ENCODE measurements at places on chromosomes 5 and 9.

- no peak for DNase-seq
Observed at GRCh38 chr5:79850941-79851340, 140.1 kb downstream of the MTX3 start.

DNA sequence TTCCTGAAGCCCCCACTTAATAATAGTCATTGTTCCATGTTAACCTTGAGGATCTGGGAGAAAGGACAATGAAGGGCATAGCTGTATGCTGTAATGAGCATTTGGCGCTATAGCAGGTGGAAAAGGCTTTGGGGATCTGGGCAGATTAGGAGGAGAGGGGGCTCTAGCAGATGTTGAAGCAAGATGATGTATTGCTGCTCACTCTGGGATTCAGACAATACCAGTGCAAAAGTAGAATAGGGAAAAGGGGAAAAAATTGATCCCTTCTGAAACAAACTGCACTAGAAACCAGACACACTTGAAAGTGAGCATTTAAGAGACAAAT, 575.3 kb upstream of the MEF2C start:
- DNase-seq, result no peak

- peak; percentile 3 for DNase-seq
Observed at GRCh38 chr5:84274585-84275468, 109.9 kb downstream of the EDIL3 start.

GRCh38 chr5:17799521-17799920, 165.3 kb downstream of the TAF11L14 start:
- DNase-seq, result no peak

- no peak for DNase-seq
Observed at GRCh38 chr5:179321206-179321987, 23.9 kb downstream of the ADAMTS2 start.

GRCh38 chr9:91328186-91328585, 33.5 kb downstream of the AUH start:
- DNase-seq, result no peak

- no peak for DNase-seq
Observed at GRCh38 chr9:97078362-97078761, 39.4 kb upstream of the CTSV start.

- DNase-seq, result no peak
Observed at GRCh38 chr5:87360132-87360531, 52.6 kb downstream of the CCNH start.

DNA sequence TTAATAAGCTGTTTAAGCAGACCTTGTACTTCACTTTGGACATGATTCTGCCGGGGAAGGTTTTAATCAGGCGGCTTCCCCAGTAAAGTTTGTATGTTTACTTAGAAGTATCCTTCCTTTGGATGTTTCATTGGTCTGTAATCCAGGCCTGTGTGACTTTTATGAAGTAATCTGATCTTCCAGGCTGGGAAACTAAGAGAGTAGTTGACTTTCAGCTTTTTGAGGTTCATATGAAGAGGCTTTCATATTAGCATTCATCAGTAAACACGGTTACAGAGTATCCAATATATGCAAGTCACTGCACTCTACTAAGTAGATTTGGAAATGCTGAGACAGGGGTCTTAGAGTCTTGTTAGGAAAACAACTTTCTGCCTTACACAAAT, 1.1 kb downstream of the DNAJC21 start:
- no peak for DNase-seq

- no peak for DNase-seq
Observed at GRCh38 chr5:137613554-137614265, 114.6 kb upstream of the SPOCK1 start.

DNA sequence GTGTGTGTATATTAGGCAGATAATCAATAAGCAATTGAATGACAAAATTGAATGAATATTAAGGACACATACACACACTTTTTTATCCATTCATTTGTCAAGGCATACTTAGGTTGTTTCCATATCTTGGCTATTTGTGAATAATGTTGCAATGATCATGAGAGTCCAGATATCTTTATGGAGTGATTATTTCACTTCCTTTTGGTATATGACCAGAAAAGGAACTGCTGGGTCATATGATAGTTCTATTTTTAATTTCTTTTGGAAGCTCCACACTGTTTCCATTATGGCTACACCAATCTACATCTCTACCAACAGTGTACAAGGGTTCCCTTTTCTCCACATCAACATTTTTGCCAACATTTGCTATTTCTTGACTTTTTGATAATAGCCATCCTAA, 137.7 kb upstream of the PAPPA start:
- DNase-seq, result no peak

GRCh38 chr9:128078504-128079434, 10.7 kb downstream of the SLC25A25 start:
- DNase-seq, result no peak

GRCh38 chr5:14741801-14742440, 77.4 kb downstream of the OTULIN start:
- DNase-seq, result no peak

DNA sequence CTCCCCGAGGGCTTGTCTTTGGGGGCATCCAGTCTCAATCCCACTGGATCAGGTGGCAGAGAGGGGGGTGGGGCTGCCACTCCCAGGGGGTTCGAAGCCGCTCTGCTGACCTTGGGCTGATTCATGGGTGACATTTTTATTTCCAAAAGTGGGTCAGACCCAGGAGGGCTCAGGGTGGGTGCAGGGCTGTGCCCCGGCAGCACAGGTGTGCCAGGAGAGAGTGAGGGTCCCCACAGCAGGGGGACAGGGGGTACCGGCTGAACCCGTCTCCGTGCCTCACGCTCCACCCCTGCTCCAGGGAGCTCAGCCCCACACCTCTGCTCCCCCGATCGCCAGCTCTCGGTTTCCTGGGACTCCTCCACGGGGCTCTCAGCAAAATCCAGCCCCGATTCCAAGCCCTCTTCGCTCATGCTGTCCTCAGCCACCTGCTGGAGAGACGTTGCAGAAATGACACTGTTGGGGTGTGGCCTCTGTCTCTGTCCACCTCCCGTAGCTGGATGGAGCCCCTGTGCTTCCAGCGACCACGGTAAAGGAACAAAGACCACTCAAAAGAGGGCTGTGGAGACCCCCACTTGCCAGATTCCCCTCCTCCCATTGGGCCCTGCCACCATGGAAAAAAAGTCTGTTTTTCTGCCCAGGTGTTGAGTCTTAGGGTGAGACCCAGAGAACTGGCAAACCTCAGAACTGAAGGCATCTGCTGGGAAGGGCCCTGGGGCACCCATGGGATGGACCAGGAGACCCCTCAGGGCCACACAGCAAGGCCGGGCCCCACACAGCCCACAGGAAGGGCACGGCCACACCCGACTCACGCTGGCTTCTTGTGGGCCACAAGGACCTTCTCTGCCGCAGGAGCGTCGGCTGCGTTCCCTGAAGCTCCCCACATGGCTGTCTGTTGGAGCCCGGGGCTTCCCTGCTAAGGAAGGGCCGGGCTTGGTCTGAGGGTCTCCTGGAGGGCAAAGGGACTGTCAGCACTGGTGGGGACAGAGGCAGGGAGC, 10.6 kb upstream of the QSOX2 start:
- DNase-seq, result no peak

- peak; percentile 55 for DNase-seq
Observed at GRCh38 chr9:129458155-129458661, 162.7 kb downstream of the C9orf50 start.

- DNase-seq, result no peak
Observed at GRCh38 chr5:14036514-14036913, 92.0 kb upstream of the DNAH5 start.

GRCh38 chr5:32144378-32145207, 29.5 kb downstream of the GOLPH3 start:
- DNase-seq, result no peak

- no peak for DNase-seq
Observed at GRCh38 chr5:76379316-76379715, 23.8 kb upstream of the IQGAP2 start.

DNA sequence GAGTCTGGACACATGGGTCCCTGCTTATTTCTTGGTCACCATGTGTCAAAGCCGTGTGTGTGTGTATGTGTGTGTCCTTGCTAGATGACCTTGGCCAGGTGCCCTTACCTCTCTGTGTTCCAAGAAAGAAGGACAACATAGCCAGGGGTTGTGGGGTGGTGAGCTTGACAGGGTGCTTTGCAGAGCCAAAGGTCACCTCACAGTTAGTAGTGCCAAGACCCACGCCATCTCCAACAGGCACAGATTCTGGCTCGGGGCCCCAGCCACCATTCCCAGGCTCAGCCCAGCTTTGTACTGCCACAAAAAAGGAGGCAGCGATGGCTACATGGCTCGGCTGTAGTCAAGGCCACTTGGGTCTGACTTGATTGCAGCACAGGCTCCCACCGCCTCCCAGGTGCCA, 39.5 kb downstream of the CXXC5 start:
- DNase-seq, result no peak

DNA sequence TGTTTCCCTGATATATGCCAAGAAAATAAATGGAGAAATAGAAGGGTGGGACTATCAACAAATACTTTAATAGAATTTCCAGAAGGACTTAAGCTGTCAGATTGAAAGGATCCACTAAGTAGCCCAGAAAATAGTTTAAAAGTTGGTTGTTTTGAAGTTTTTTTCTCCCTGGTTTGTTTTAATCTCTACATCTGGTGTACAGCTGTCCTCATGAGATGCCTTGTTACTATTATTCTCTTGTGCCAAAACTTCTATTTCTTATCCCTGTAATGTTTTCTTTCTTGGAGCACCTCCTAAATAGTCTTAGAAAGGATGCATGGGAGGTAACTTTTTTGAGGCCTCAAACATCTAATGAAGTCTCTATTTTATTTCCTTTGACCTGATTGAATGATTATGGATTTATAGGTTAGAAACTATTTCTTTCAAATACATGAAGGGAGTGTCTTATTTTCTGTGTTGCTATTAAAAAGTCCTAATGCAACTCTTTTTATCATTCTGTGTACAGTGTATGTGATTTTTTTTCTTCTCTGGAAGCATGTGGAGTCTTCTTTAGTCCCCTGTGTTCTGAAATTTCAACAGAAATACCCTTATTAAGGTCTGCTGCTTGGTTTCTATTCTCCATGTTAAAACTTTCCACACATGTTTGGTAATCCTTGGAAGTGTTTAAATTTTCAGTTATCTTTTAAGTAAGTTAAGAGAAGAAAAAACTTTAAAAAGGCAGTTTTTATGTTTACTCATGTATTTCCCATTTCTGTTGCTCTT, 140.0 kb upstream of the CDKN2B start:
- DNase-seq, result no peak

DNA sequence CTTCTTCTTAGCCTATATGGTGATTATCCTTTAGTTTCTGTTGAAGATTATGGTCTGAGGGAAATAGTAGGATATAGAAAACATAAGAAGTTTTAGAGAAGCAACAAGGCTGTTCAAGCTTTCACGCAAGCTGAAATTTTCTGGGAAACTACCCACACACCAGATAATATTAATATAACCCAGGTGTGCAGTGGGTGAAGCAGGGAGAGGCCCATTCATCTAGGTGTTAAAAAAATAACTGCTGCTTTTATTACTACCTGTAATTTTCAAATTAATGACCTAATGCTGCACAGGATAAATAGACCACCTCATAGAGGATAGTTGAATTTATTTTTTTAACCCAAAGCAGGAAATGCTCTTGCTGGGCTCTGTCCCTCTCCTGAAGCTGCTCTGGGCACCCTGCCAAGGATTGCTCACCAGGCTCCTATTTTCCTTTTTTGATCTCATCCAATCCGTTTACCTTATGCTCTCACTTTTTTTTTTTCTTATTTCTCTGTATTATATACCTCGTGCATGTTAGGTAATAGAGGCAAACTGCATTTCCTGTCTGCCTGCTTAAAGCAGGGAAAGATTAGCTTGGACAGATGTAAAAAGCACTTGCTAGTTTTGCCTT, 124.3 kb upstream of the SLC12A2 start:
- DNase-seq, result no peak

GRCh38 chr5:178287791-178288105, 55.1 kb upstream of the PHYKPL start:
- DNase-seq, result no peak

- no peak for DNase-seq
Observed at GRCh38 chr5:140556438-140556837, 835 bp downstream of the SRA1 start.

- no peak for DNase-seq
Observed at GRCh38 chr9:133533857-133534256, 647 bp upstream of the ADAMTSL2 start.

DNA sequence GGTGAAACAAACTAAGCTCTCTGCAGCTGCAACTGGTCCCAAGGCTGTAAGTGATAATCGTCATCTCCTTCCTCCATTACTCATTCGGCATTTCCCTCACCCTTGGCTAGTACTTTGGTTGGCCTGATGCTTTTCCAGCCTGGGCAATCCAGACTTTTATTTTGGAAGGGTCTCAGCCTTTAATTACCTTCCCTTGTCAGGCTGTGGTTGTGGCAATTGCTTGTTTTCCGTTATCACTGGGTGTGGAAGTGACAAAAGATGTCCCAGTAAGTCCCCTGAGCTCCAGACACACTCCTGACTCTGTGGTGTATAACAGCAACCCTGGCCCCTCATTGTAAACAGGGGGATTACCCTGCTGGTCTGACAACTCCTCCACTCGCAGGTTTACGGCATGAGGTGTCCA, 6.3 kb upstream of the FAF2 start:
- no peak for DNase-seq

DNA sequence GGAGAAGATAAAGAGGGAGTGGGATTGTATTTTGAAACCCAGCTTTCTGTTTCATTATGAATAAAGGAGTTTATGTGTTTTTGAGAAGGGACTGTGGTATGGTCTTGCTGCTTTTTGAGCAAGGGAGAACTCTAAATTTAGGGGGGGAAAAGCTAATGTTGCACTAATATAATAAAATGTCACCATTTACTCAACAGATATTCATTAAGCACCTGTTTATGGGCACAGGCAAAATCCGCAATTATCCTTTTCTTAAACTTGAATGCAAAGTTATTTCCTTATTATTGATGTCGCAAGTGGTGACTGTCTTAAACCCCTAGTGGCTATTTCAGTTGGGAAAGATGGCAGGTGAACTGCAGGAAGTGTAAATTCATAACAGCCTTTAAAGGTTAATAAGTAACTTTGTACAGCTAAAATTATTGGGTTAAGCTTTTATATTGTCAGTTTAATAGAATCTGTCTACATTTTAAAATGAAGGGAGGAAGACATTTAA, 1.5 kb downstream of the CDC42SE2 start:
- DNase-seq, result no peak

DNA sequence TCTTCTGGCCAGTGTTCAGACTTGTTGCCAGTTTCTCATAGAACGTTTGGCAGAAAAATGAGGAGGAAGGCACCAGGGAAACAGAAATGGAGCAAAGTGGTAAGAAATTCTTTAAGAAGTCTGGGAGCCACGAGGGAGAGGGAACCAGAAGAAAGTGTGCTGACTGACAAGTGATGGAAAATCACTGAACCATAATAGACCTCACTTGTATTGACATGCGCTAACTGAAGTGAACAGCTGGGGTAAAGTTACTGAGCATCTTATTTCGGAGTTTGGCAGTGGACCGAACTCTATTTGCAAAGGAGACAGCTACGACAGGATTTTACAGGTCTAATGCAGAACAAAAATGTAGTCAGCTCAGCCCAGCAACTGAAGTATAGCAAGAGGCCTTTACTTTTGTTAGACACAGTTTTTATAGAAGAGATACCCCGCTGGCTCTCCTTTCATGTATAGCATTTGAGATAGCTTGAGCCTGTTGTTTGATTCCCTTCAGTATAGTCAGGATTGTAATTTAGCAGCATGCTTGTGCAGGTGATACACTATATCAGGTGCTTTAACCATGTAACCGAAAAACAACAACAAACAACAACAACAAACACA, 53.6 kb downstream of the HMHB1 start:
- no peak for DNase-seq

Measured in stimulated activated naive CD8-positive, alpha-beta T cell treated with anti-CD3 and anti-CD28 coated beads, Interleukin-15, Interleukin-2, amounts not matched to agents 100 U/mL and 50 U/mL, for 24 hours (primary cell).